Activated CD8-positive, alpha-beta memory T cell treated with anti-CD3 and anti-CD28 coated beads for 4 hours (primary cell): ENCODE measurements at places on chromosomes 4 and X.
A peak's percentile ranks its signal among the peaks of the same experiment; 100 is the strongest.

- no peak for DNase-seq
Observed at GRCh38 chr4:12897954-12898353, 586.2 kb downstream of the RAB28 start.

GRCh38 chr4:173546776-173547175, 16.7 kb upstream of the HAND2 start:
- DNase-seq: no peak

DNA sequence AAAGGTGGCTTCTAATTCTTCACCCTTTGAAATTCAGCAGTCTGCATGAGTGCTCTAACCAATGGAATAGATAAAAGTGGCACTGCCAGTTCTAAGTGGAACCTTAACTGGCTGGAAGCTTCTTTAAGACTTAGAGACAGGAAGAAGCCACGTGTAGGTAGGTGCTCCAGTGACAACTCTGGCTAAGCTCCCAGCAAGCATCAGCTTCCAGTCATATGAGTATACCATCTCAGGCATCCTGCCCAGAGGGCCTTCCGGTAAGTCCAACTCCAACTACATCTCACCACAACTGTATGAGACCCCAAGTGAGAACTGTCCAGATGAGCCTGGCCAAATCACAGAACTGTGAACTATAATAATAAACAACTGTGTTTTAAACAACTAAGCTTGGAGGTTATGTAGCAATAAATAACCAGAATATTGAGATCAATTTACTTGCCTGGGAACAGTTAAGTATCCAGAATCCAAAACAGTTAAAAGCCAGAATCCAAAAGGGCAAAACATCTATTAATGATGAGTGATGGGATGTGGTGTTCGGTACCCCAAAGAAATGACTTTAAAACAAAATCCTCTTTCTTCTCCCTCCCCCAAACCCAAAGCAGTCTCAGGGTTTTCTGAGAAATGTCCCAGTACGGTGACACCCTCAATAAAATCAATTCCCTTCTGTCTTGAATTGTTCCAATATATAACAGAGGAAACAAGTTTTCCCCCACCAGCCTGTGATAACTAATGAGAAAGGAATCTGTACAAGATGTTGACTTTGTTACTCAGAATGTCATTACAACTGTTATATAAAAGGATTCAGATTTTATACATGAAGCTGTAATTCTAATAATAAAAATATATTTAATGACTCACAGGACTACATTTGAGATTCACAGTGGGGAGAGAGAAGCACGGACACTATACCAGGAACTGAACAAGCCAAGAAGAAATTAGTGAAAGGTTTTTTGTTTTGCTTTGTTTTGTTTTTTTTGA, 4.2 kb downstream of the TSPAN5 start:
- DNase-seq: no peak

GRCh38 chr4:37988670-37989069, 28.5 kb downstream of the PTTG2 start:
- no peak for DNase-seq

DNA sequence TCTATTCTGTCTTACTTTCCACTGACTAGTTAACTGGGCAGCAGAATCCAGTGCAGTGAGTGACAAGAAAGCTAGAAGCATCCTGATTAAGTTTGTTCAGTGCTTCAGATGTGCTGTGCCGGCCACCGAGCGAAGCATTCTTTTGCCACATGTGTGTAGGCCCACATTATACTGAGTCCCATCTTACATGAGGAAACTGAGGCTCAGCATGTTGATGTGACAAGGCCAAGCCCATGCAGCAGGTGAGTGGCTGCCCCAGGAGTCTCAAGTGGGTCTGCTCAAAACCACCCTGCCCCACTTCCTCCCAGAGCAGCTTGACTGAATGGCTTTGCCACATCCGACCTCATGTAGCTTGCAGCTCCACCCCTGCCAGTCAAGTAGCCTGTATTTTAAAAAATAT, 50.5 kb downstream of the RHOH start:
- DNase-seq: peak; percentile 30

- no peak for DNase-seq
Observed at GRCh38 chr4:2365054-2365912, 53.2 kb downstream of the ZFYVE28 start.

DNA sequence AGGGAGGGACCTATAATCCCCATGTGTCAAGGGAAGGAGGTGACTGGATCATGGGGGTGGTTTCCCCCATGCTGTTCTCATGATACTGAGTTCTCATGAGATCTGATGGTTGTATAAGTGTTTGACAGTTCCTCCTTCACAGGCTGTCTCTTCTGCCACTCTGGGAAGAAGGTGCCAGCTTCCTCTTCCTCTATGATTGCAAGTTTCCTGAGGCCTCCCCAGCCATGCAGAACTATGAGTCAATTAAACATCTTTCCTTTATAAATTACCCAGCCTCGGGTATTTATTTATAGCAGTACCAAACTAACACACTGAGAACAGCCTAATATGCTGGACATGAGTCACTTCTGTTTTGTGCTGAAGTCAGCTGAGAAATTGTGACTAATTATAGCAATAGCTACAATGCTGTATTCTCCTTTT, 656.9 kb upstream of the CPEB2 start:
- DNase-seq: no peak

GRCh38 chrX:97399400-97399799, 515.7 kb downstream of the RPA4 start:
- no peak for DNase-seq

DNA sequence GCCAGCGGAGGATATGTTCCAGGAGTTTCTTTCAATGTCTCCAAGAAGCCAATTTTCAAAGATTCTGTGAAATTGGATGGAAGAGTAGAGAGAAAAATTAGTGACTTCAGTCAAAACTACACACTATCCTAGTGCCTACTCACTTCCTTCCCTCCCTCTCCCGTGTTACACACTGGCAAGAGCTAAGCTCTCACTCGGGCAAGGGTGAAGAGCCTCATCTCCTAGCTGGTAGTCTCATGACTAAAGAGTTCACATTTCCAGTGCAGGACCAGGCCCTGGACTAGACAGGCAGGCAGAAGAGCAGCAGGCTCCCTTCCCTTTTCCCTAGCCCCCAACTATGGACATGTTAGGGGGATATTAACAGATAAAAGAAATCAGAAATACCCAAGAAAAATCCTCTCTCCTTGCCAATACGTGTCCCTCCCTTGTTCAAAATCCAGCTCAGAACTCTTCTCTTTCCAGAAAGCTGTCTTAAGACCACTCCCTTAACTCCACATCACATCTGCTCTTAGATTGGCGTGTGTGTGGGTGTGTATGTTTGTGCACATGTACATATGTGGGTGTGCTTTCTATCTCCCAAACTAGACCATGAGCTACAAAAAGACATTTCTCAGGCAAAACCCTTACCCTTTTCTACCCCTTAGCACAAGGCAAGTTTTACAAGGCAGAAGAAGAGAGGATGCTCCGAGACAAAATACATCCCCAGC, 29.9 kb downstream of the ZDHHC9 start:
- no peak for DNase-seq
